CD4-positive, alpha-beta T cell (primary cell): ENCODE measurements at places on chromosomes 5 and 9. TPM values are rescaled to one million over a fixed set of nuclear protein-coding genes. Genes with fewer than 3 reads are reported as not detected.

- DNase-seq, result no peak
Observed at GRCh38 chr5:66724349-66725139, 128.4 kb downstream of the MAST4 start.

Gene SEC24A
- total RNA-seq, result 11.7 TPM

DNA sequence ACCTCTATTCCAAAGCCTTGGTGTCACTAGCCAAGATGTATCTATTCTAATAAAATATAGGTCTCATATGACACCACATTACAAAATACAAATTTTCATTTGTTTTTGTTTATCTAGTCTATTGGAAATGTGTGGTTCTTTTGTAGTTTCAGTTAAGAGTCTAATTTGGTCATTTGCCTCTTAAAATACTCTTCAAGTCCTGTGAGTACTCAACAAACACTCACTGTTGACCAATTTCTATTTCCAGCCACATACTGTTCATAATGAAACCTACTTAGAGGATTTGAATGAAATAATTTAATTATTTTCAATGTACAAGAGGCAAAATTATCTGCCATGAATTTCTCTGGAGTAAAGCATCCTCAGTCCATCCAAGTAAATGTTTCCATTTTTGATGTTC lies 40.6 kb downstream of the SLC1A3 start:
- no peak for DNase-seq

- DNase-seq, result no peak
Observed at GRCh38 chr5:107857785-107858184, 187.0 kb upstream of the EFNA5 start.

GRCh38 chr5:56329652-56330051 lies 96.5 kb upstream of the ANKRD55 start:
- no peak for DNase-seq

Gene PTPRD
- total RNA-seq, result not detected

GRCh38 chr5:164352695-164353094 lies 847.3 kb downstream of the MAT2B start:
- no peak for DNase-seq

Gene CCL27
- total RNA-seq, result not detected

- no peak for DNase-seq
Observed at GRCh38 chr9:13992138-13993088, 321.5 kb downstream of the NFIB start.

Gene MYMK
- not detected for total RNA-seq

Gene GRIN1
- total RNA-seq, result not detected

DNA sequence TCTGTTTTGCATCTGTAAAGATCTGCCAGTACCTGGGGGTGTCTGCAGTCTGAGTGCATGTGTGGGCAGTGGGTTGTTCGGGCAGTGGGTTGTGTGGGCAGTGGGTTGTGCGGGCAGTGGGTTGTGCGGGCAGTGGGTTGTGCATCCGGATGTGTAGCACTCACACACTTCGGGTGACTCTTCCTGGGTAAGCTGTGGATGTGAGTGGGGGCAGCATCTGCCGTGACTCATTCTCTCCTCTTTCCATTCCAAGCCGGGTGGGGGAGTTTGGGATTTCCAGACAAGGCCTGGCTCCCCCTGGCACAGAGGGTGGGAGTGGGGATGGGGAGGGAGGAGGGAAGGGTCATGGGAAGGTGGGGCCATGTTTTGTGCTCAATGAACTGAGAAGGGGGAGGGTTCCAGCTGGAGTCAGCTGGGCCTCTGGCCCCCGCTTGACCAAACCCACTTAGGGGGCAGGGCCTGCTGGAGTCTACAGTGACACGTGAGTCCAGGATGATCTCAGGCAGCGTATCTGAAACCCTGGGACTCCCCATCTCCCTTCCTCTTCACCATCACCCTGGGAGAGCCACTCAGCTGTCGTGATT lies 8.3 kb downstream of the CRB2 start:
- DNase-seq, result no peak

- DNase-seq, result no peak
Observed at GRCh38 chr9:71678999-71679398, 89.3 kb downstream of the CEMIP2 start.

- DNase-seq, result no peak
Observed at GRCh38 chr5:2746561-2747032, 4.9 kb downstream of the IRX2 start.

GRCh38 chr5:37842048-37842447 lies 2.2 kb upstream of the GDNF start:
- no peak for DNase-seq
